ENCODE measurements at places on chromosomes 4 and X. TPM values are rescaled to one million over a fixed set of nuclear protein-coding genes. Genes with fewer than 3 reads are reported as not detected.

The NXF2 gene
- polyA plus RNA-seq = not detected

The GLRB gene
- not detected for polyA plus RNA-seq

The CABS1 gene
- polyA plus RNA-seq = not detected

The GABRB1 gene
- not detected for polyA plus RNA-seq

The SORBS2 gene
- 2.6 TPM for polyA plus RNA-seq

The PCDH19 gene
- polyA plus RNA-seq = not detected

The PAGE5 gene
- polyA plus RNA-seq = not detected

The ARSJ gene
- 0.99 TPM for polyA plus RNA-seq

The SHROOM2 gene
- not detected for polyA plus RNA-seq

The MCF2 gene
- polyA plus RNA-seq = 1.3 TPM

The YIPF7 gene
- polyA plus RNA-seq = not detected

DNA sequence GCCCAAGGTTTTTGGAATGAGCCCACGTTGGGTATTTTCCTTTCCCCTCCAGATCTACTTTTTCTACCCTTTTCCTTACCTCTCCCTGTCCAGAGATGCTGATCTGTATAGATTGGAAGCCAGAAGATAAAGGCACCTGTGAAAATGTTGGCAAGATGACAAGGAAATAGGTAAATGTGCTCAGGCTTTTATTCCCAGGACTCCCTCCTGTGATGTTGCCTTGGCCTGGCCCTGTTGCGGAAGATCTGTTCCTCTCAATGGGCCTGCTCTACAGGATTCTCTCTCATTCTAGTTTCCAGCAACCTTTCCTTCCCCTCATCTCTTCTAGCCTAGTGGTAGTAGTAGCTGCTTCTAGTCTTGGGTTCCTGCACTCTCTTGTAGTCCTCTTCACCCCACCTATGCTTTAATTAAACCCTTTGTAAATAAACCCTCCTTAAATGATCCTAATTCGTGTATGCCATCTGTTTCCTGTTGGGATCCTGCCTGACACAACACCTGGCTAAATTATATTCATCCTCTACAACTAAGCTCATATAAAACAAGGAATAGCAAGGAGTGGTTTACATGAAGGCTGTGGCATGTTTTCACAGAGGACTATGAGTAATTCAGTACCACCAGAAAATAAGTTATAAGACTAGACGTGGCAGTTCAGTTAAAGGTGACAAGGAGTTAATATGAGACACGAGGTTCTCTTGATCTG is 95.7 kb upstream of the MAOA start:
- H3K4me3 ChIP-seq = no peak overlapping the region
- H3K27ac ChIP-seq = no peak overlapping the region
- H3K36me3 ChIP-seq = no peaks in the 10 kb centered on the region
- DNase-seq = no peak
- peaks cover 7% of the 10 kb centered on the region for H3K27me3 ChIP-seq

- no peaks in the 10 kb centered on the region for H3K27me3 ChIP-seq
- H3K27ac ChIP-seq = no peak overlapping the region
- DNase-seq = no peak
- H3K4me1 ChIP-seq = peaks cover 1% of the 10 kb centered on the region
Observed at GRCh38 chr4:141684785-141685184, 48.4 kb downstream of the IL15 start.

GRCh38 chr4:80498725-80499124 is 163.2 kb downstream of the CFAP299 start:
- DNase-seq = no peak
- no peaks in the 10 kb centered on the region for H3K36me3 ChIP-seq
- H3K27ac ChIP-seq = no peak overlapping the region
- H3K27me3 ChIP-seq = no peaks in the 10 kb centered on the region
- H3K4me1 ChIP-seq = peaks cover 16% of the 10 kb centered on the region

DNA sequence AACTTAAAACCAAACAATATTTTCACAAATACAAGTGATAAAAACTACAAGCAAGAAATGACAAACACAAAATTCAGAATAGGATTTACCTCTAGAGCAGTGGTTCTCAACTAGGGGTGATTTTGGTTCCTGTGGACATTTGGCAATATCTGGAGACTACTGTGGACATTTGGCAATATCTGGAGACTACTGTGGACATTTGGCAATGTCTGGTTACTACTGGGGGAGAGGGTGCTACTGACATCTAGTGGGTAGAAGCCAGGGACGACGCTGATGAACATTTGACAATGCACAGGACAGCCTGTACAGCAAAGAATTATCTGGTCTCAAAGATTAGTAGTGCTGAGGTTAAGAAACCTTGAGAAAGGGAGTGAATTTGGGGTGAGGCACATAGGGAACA is 169.8 kb downstream of the CLCN4 start:
- H3K36me3 ChIP-seq = no peaks in the 10 kb centered on the region
- H3K4me3 ChIP-seq = no peak overlapping the region
- H3K4me1 ChIP-seq = no peaks in the 10 kb centered on the region
- DNase-seq = no peak
- H3K27me3 ChIP-seq = peaks cover 6% of the 10 kb centered on the region
- H3K27ac ChIP-seq = no peak overlapping the region

GRCh38 chrX:94914235-94914634 is 1240.2 kb downstream of the FAM133A start:
- no peaks in the 10 kb centered on the region for H3K27me3 ChIP-seq
- no peak overlapping the region for H3K4me3 ChIP-seq
- no peaks in the 10 kb centered on the region for H3K4me1 ChIP-seq
- H3K27ac ChIP-seq = no peak overlapping the region
- H3K36me3 ChIP-seq = no peaks in the 10 kb centered on the region
- no peak for DNase-seq

GRCh38 chrX:7085879-7086278 is 61.6 kb upstream of the STS start:
- peaks cover 98% of the 10 kb centered on the region for H3K4me1 ChIP-seq
- H3K27ac ChIP-seq = peak overlapping the region; percentile 51

GRCh38 chr4:2932951-2933565 is 30.1 kb downstream of the NOP14 start:
- peaks cover 29% of the 10 kb centered on the region for H3K27me3 ChIP-seq
- peak overlapping the region; percentile 96 for H3K27ac ChIP-seq
- H3K36me3 ChIP-seq = peaks cover 6% of the 10 kb centered on the region
- H3K4me3 ChIP-seq = peak overlapping the region; percentile 88
- DNase-seq = no peak

DNA sequence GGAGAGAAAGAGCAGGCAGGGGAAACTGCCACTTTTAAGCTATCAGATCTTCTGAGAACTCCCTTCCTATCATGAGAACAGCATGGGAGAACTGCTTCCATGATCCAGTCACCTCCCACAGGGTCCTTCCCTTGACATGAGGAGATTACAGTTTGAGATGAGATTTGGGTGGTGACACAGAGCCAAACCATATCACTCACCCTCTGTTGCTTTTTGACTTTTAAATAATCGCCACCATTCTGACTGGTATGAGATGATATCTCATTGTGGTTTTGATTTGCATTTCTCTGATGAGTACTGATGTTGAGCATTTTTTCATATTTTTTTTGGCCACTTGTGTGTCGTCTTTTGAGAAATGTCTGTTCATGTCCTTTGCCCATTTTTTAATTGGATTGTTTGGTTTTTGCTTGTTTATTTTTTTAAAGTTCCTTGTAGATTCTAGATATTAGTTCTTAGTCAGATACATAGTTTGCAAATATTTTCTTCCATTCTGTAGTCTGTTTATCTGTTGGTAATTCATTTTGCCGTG is 6.5 kb upstream of the PAQR3 start:
- no peak for DNase-seq
- H3K27me3 ChIP-seq = peaks cover 11% of the 10 kb centered on the region
- H3K27ac ChIP-seq = no peak overlapping the region
- no peaks in the 10 kb centered on the region for H3K4me1 ChIP-seq
- H3K4me3 ChIP-seq = no peak overlapping the region

DNA sequence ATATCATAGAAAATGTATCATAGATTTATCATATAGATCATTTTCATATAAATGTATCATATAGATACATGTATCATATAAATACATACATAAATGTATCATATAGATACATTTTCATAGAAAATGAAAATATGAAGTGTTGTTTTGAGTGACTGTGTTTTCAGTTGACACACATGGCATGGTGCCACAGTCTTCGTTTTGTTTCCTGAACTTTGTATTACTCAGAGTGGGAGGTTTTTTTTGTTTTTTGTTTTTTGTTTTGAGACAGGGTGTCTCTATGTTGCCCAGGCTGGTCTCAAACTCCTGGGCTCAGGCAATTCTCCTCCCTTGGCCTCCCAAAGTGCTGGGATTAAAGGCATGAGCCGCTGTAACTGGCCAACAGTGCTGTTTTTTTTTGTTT is 3.9 kb downstream of the RBM10 start:
- peaks cover 10% of the 10 kb centered on the region for H3K27me3 ChIP-seq
- H3K4me1 ChIP-seq = peaks cover 29% of the 10 kb centered on the region
- no peak overlapping the region for H3K4me3 ChIP-seq
- no peak for DNase-seq

DNA sequence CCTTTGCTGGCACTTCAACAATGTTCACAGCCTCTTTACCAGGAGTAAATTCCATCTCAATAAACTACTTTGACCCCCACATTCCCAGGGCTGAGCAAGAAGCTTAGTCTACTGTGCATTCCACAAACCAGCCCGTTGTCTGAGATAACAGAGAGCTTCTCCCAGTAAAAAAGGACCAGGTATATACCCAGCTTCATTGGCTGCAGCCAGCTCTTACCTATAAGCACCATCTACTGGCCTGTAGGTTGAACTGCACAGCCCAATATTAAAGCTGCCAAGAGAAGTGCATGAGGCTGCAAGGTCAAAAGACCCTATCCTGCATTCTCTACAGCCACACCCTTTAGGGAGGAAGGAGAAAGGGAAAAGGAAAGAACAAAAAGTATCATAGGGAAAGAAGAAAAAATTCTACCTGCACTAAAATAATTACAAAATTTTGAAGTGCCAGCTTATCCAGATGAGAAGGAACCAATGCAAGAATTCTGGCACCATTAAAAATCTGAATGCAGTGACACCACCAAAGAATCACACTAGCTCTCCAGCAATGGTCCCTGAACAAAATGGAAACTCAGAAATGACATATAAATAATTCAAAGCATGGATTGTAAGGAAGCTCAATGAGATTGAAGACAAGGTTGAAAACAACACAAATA is 45.7 kb upstream of the INTU start:
- no peak overlapping the region for H3K27ac ChIP-seq
- no peaks in the 10 kb centered on the region for H3K36me3 ChIP-seq
- DNase-seq = no peak
- H3K27me3 ChIP-seq = no peaks in the 10 kb centered on the region
- no peak overlapping the region for H3K4me3 ChIP-seq

DNA sequence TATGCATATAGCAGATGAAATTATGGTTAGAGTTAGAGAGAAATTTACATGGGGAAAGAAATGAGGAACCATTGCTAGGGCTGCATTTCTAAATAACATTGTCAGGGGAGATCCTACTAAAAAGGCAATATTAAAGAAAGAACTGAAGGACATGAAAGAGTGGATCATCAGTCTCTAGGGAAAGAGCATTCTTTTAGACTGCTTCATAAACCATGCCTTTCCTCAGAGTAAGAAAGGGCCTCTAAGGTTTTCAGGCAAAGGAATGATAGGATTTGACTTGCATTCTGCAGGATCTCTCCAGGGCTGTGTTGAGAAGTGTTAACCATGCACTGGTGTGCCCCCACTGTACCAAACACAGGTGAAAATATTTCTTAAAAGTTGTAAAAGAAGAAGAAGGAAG is 385.4 kb upstream of the MAD2L1 start:
- H3K27ac ChIP-seq = no peak overlapping the region
- H3K4me1 ChIP-seq = no peaks in the 10 kb centered on the region
- H3K27me3 ChIP-seq = peaks cover 5% of the 10 kb centered on the region

DNA sequence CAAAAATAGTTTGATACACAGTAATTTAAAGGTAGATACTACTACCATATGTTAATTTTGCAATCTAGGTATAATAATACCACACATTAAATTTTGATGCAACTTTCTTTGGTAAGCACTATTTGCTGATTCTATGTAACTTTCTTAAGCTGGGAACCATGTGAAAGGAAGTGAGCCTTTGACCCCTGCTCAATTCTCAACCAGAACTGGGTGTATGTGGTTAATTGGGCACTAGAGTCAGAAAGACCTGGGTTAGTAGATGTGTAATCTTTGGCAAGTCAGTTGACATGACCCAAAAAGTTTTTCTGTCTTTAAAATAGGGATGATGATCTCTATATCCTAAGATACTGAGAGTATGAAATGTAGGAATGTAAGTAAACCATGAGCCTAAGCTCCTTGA is 22.4 kb downstream of the TLR2 start:
- no peak for DNase-seq
- H3K4me3 ChIP-seq = no peak overlapping the region
- peaks cover 5% of the 10 kb centered on the region for H3K4me1 ChIP-seq
- no peak overlapping the region for H3K27ac ChIP-seq

- no peak overlapping the region for H3K4me3 ChIP-seq
- peaks cover 4% of the 10 kb centered on the region for H3K27me3 ChIP-seq
- H3K27ac ChIP-seq = no peak overlapping the region
- H3K36me3 ChIP-seq = no peaks in the 10 kb centered on the region
- H3K4me1 ChIP-seq = no peaks in the 10 kb centered on the region
- no peak for DNase-seq
Observed at GRCh38 chrX:119045884-119046283, 26.9 kb upstream of the CT47C1 start.

DNA sequence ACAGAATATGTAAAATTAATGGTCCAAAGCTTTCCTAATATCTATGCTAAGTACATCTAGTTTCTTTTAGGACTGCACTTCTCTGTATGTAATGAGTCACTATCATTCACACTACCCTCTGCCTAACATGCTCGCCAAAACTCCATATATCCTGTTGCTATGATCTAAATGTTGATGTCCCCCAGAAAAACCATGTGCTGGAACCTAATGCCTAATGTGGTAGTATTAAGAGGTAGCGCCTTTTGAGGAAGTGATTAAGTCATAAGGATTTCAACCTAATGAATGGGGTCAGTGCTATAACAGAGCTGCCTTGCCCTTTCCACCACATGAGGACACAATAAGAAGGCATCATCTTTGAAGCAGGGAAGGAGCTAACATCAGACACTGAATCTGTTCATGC is 34.9 kb upstream of the NFKB1 start:
- no peaks in the 10 kb centered on the region for H3K27me3 ChIP-seq
- H3K27ac ChIP-seq = no peak overlapping the region
- H3K4me3 ChIP-seq = no peak overlapping the region
- no peak for DNase-seq
- H3K4me1 ChIP-seq = peaks cover 7% of the 10 kb centered on the region

DNA sequence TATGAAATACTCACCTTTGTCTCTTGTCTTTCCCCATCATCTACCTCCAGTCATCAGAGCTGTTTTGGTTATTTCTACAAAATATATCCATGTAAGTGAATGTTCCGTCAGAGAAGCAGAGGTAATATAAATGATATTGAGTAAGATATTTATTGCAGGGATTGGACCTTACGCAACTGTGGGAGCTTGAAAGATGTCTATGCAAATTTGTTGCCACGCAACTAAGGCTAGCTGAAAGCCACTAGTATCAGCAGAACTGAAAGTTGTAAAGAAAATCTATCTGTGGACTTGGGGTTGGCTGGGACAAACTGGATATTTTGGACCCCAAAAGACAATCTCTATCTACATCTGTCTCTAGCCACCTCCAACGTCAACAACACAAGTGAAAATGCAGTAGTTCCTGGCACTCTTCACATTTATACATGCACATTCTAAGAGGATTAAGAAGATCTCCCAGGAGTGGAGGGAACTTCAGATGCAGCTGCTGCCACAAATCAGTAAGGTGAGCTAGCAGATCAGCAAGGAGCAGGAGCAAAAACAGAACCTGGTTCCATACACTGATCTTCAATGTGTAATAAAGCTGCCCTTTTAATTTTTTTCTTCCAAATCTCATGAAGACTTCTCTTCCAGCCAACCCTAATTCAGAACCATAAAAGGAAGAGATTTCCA is 8.5 kb upstream of the CCSER1 start:
- H3K36me3 ChIP-seq = no peaks in the 10 kb centered on the region
- no peaks in the 10 kb centered on the region for H3K27me3 ChIP-seq
- H3K4me3 ChIP-seq = no peak overlapping the region

- DNase-seq = peak; percentile 16
- H3K4me3 ChIP-seq = peak overlapping the region; percentile 92
- no peaks in the 10 kb centered on the region for H3K36me3 ChIP-seq
- peak overlapping the region; percentile 92 for H3K27ac ChIP-seq
Observed at GRCh38 chrX:15334561-15334960, 762 bp downstream of the PIGA start.
